ENCODE measurements at places on chromosomes 3 and 15.
A peak's percentile ranks its signal among the peaks of the same experiment; 100 is the strongest.

DNA sequence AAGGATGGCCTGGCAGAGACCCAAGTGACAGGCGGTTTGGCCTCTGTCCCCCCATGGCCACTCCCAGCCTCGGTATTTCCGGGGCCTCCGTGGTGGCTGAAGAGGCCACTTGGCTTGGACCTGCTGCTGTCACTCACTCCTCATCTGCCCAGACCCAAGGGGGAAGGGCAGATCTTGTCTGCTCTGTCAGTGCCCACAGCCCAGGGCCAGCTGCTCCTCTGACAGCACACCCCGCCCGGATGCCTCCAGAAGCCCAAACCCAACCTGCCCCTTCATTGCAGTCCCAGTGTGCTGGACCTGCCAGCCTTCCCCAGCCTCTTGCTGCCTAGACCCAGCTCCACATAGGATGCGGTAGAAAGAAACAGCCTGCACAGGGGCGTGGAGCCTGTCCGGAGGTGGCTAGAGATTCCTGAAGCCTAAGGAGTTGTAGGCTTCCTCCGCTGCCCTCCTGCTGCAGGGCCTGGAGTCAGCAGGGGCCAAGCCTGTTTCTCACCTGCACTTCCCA lies 52.0 kb downstream of the MAGEF1 start:
- no peak for DNase-seq

DNA sequence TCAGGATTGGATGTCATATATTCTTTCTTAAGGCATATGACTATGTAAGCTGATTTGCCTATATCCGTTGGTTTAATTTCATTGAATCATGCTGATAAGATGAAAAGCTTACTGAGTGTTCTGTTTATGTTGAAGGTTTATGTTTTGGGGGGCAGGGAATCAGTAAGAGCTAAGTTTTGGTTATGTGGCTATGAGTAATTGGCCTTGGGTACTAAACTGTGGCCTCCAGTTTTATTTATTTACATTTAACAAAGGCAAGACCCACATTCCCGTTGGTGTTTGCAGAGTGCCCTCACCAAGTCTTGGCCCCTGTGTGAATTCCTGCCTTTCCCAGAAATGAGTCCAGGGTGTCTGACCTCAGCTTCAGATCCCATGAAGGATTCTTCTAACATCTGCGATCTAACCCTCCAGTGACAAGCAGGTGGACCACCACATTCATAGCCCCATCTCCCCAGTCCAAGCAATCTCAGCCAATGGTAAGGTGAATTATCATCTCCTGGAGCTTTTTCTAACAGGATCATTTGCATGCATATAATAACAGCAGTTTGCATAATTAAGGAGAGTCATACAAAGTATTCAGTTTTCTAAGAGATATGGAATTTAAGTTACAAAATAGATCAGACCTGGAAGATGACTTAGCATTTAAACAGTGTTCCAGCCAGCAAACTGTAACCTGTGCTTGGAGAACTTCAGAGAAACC lies 27.4 kb downstream of the GLDN start:
- DNase-seq = no peak

DNA sequence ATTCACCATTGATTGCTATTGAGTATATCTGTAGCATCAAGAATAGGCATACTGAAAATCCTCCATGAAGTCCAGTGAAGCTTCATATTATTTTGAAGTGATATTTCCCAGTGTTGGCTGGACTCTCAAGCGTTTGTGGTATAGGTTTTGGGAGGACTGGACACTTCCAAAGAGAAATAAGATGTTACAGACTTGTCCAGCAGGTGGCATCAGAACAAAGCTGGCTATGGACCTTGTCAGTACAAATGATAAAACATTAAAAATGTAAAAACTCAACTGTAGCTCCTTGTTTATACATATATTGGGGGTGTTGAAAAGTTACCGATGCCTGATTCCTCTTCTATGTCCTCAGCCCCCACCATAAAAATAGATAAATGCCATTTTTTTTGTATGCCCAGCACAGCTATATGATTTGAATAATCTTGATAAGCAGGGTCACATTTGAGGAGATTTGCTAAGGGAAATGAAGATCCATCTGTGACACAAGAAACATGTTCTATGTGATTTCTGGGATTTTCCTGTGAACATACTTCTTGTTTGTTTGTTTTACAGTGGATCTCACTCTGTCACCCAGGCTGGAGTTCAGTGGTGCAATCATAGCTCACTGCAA lies 54.5 kb upstream of the GOLGA6B start:
- peak; percentile 27 for DNase-seq

GRCh38 chr3:127391436-127392155 lies 103.8 kb upstream of the PRR20G start:
- DNase-seq = no peak

GRCh38 chr3:145807990-145808389 lies 353.0 kb downstream of the PLOD2 start:
- DNase-seq = peak; percentile 29

- no peak for DNase-seq
Observed at GRCh38 chr15:89670971-89671560, 8.1 kb downstream of the PLIN1 start.

GRCh38 chr3:69671082-69671952 lies 67.9 kb upstream of the MITF start:
- no peak for DNase-seq

GRCh38 chr3:82802501-82802900 lies 1041.1 kb upstream of the GBE1 start:
- no peak for DNase-seq

DNA sequence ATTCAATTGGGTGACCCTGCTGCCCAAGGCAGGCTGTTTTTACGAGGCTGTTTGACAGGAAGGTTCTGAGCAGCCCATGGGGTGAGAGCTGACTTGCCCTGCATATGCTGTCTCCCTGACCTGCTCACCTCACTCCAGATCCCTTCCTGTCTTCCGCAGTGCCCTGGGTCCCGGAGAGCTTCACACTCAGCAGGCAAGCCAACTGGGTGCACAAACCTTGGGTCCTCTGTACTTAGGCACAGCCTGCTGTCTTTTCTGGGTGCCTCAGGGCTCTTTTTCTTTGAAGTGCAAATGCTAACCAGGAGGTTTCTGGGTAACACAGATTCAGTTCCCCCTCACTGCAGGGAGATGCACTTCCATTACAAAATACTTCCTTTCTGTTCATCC lies 32.8 kb downstream of the ZXDC start:
- no peak for DNase-seq

- DNase-seq = no peak
Observed at GRCh38 chr15:69926721-69927120, 171.0 kb downstream of the TLE3 start.

DNA sequence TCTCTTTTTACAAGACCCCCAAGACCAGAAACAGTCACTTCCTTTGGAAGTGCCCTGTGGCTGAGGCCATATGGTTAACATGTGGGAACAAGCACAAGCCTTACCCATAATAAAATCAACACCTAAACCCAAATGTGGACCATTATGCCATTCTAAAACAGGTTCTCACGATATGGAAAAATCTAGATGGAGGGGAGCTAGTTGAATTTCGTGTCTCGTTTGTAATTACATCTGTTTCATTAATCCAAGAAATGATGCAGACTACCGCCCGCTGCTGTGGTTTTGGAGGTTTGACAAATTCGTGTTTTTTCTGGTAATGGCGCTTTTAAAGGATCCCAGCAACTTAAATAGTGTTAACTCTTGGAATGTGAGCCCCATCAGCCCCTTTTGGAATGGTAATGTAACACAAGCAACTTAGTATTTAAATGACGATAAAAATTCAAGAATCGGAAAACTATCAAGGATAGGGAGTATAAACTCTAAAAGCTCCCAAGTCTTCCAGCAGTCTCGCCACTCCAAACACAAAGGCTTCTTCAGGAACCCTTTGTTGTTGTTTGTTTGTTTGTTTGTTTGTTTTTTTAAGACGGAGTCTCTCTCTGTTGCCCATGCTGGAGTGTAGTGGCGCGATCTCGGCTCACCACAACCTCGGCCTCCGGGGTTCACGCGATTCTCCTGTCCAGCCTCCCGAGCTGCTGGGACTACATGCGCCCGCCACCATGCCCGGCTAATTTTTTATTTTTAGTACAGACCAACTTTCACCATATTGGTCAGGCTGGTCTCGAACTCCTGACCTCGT lies 1.1 kb downstream of the CNBP start:
- no peak for DNase-seq

DNA sequence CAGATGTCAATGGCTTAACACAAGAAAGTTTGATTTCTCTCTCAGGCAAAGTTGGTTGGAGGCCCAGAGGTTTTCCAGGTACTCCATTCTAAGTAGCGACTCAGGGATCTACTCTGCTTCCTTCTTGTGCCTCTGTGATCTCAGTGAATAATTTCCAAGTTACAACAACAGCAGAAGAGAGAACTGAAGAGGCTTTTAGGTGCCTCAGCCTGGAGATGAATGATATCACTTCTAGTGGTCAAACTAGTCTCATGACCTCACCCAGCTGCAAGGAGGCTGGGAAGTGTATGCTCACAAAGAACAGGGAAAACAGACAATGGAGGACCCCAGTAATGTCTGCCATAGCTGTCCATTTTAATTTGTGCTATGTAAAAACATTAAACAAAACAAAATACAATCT lies 4.6 kb upstream of the PRICKLE2 start:
- DNase-seq = no peak

GRCh38 chr3:52005571-52005986 lies 9.9 kb upstream of the RPL29 start:
- no peak for DNase-seq

GRCh38 chr3:143814443-143814889 lies 33.8 kb downstream of the SLC9A9 start:
- DNase-seq = no peak

DNA sequence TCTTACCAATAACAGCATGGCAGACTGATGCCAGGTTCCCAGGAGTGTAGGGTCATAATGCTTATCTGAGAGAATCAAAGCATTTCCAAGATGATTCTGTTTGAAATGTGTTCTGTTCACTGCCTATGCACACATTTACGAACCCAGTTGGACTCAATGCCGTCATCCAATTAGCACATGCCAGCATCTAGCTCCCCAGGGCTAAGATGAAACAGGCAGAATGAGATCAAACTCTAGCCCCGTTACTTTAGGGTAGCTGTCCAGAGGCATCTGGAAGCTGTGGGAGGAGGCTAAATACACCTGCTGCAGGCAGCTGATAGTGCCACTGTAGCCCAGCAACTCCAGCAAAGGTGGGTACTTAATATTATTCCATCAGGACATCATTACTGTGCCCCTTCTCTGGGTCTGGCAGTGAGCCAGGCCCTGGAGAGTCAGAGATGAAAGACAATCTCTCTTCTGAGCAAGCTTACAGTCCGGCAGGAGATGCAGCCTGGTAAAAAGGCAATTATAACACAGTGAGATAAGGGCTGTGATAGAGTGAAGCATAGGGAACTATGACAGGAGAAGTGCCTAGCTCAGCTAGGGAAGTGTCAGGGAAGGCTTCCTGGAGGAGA lies 156.4 kb upstream of the PPP2R3A start:
- no peak for DNase-seq

- no peak for DNase-seq
Observed at GRCh38 chr15:22931784-22932536, 48.2 kb downstream of the CYFIP1 start.

DNA sequence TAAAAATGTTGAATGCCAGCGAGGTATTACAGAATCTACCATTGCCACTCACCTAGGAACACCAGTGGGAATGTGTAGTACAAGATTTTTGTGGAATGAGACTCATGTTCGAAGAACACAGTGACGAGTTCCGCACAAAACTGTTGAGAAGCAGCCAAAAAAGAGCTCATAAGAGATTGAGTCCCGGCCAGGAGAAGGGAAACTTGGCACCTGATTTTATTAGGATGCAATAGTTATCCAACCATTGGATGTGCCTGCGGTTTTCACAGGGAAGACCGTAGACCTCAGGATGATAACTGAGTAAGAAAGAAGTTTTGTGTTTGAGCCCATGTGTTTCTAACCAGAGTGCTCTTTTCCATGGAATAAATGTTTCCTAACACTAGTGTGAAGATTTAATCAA lies 88.9 kb downstream of the PTPRG start:
- no peak for DNase-seq

- no peak for DNase-seq
Observed at GRCh38 chr15:52635908-52636307, 43.3 kb downstream of the ATOSA start.

GRCh38 chr15:61764981-61765380 lies 295.3 kb downstream of the VPS13C start:
- DNase-seq = no peak

DNA sequence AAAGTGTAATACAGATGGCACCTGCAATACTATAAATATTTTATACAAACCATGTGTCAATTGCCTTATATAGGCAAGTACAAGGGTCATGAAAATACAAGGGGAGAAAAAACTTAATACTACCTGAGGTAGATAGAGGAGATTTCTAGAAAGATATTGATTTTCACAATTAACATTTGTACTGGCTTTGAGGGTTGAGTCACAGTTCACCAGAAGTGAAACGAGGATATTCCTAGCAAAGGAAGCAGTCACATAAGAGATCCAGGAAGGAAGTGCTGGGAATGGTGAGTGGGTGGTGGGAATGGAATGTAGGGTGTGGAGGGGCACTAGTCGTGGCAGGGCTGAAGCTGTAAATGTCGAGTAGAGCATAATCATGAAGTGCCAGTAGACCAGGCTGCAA lies 108.7 kb downstream of the P2RY1 start:
- no peak for DNase-seq

- no peak for DNase-seq
Observed at GRCh38 chr15:99385865-99386264, 134.6 kb downstream of the LRRC28 start.

- no peak for DNase-seq
Observed at GRCh38 chr15:85702321-85703101, 92.2 kb downstream of the KLHL25 start.

GRCh38 chr3:45603226-45603625 lies 8.7 kb downstream of the LIMD1 start:
- DNase-seq = no peak

GRCh38 chr15:40064231-40064894 lies 25.4 kb upstream of the SRP14 start:
- DNase-seq = no peak

DNA sequence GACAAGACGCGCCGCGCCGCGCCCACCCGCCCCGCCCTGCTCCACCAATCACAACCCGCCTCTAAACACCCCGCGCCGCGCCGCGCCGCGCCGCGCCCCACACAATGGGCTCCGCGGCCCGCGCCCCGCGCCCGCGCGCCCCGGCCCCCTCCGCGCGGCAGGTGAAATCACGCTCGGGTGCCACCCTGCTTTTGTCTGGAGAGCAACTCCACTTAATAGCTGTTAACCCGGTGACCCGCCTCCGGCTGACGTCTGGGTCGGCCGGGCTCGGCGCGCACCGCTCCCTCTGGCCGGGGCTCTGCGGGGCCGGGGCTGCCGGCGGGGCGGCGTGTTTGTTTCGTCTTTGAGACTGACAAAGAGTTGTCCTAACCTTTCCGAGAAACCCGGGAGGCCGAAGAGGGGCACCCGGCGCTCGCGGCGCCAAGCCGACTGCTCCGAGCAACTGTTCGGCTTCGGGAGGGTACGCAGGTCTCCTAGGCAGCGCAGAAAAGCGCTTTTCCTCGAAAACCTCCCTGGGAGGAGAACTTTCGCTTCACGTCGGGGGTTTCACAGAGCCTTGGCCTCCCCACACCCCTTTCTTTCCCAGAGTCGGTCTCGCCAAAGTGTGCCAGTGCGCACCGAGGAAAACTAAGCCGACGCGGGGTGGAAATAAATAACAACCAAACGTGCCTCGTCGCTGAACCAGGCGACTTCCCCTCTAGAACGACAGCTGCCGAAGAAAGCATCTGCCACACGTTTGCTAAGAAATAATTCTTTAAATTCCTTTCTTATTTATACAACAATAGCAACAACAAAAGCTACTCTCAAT lies 518.4 kb downstream of the FOXP1 start:
- DNase-seq = no peak

GRCh38 chr3:189324538-189325138 lies 152.9 kb downstream of the TPRG1 start:
- peak; percentile 66 for DNase-seq

GRCh38 chr15:93121973-93122910 lies 33.2 kb upstream of the RGMA start:
- no peak for DNase-seq
